ENCODE measurements at places on chromosomes 5 and 9.

DNA sequence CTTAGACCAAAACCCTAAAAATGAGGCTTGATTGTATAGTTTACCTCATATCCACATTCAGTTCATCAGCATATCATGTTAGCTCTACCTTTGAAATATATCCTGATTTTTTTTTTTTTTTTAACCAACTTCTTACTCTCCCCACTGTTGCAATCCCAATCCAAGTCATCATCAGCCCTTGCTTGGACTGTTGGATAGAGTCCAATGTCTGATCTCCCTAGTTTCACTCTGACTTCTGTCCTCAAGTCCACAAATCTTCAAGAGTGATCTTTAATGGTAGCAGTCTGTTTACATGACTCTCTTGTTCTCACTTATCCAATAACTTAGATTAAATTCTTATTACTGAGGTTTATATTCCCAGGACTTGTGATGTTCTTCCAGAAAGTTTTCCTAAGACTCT is 30.8 kb downstream of the NAA35 start:
- DNase-seq = no peak

DNA sequence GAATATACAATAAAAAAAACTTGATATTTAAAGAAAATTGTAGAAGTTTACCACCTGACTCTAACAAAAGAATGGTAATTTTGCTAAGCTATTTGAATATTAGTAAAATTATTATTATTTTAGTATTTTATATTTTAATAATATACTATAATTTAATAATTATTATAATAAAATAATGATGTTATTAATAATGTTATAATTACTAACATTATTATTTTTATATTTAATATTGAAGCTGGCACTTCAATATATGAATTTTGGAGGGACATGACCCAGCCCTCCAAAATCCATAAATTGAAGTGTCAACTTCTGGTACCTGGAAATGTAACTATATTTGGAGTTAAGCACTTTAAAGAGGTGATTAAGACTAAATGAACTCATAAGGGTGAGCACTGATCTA is 486.1 kb upstream of the CDH9 start:
- DNase-seq = no peak

DNA sequence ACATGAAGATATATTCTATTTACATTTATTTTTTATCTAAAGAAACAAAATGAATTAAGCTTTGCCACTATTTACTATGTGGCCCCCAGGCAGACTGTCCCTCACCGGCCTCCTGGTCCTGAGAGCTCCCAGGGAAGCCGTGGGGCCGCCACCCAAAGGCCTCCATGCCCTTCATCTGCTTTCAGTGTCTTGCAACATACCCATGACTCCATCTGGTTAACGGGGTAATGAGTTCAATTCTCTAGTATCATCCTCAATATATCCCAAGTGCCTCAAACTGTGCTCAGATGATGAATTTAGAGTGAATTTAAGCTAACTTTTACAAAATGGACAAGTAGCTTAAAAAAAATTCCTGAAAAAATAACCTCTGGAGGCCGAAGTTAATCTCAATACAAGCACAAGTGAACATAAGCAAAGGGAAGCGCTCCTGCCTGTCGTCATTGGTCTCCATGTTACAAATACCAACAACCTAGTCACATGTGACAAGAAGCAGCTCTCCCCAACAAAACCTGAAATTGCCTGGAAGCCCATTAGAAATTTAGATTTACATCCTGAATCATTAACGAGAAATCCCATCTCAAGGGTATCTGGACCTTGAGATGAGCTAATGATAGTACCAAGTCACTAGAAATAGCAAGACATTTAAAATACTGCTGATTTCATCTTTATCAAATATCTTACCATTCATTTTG is 26.1 kb downstream of the DAP start:
- DNase-seq = no peak

DNA sequence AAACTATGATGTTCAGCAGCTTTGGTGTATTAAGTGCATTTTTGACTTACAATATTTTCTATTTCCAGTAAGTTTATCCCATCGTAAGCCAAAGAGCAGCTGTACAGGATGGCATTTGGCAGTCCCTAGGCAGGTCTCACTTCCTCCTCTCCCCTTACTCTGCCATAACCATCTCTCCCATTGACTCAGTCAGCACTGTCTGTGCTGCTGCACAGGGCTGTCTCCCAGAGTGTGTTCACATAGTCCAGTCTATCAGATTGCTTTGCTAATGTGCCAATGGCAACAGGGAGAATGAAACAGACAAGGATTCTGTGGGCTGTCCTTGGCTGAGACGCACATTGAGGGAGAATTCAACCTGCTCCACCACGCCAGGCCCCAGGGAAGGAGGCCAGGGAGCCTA is 47.0 kb upstream of the CAST start:
- DNase-seq = no peak

DNA sequence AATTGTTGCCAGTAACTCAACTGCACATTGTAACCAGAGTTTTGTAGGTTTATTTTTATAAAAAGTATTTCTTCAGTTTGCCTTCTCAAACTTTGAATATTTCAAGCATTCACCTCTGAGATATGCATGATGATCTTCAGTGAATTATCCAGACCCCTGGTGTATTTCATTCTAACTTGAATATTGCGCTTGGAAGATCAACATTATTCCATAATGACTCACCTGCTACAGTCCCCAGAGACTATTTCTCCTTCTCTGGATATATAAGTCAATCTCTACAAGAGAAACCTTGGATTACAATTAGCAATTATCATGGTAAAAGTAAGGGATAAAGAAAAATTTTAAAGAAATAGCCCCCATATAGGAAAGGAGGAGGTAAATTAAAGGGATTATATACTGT is 1041.0 kb downstream of the TLE1 start:
- no peak for DNase-seq

DNA sequence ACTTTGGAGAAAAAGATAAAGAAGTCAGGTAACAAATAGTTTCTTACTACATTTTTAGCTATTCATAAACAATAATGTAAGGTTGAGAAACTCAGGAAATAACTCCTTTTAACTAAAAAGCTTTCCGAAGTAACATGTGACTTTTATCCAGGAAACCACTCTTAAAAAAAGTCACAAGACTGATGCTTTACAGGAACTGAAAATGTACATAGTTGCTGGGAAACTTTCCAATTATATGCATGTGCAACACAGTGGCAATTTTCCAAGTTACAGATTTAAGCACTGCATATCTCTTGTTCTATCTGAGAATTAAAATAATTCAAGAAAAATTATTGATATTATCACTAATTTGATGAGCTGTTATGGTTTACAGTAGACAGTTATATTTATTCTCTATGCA is 105.2 kb downstream of the CDH10 start:
- no peak for DNase-seq

- no peak for DNase-seq
Measured at GRCh38 chr9:16732546-16732945, 137.9 kb downstream of the BNC2 start.

DNA sequence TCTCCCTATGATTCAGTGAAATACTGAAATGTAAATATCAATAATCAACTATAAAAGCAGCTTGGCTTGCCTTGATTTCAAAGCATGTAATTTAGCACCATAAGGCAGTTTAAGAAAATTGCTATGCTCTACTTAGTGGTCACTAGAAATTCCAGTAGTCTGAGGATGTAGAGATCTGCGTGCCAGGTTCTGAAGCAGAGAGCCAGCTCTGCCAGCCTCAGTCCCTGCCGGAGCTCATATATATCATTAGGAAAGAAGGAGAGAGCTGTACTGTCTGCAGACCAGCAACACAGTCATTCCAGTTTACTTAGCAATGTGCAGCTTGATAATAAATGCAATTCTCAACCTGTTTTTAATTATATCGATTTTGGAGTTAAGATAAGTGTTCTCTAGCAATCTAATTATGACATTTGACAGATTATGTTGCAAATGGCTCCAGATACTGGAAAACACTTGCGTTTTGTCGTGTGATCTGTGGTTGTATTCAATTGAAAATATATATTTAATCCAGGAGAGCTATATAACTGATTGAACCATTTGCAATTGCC is 540.5 kb downstream of the CTNND2 start:
- no peak for DNase-seq

DNA sequence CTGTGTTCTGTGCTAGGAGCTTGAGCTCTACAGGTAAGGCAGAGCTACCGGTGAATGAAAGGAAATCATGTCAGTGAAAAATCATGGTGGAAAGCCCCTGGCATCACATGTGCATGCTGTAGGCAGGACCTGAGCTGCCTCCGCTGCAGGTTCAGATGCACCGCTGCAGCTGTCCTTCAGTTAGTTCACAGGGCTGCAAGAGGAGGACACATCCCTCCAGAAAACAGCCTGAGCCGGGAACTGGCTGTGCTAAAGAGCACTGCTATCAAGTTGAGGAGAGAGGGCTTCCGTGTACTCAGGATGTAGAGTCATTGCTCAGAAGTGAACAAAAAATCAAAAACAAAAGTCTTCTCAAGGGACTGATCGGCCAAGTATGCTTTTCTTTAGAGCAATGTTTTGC is 138.6 kb downstream of the ERCC6L2 start:
- DNase-seq = no peak

DNA sequence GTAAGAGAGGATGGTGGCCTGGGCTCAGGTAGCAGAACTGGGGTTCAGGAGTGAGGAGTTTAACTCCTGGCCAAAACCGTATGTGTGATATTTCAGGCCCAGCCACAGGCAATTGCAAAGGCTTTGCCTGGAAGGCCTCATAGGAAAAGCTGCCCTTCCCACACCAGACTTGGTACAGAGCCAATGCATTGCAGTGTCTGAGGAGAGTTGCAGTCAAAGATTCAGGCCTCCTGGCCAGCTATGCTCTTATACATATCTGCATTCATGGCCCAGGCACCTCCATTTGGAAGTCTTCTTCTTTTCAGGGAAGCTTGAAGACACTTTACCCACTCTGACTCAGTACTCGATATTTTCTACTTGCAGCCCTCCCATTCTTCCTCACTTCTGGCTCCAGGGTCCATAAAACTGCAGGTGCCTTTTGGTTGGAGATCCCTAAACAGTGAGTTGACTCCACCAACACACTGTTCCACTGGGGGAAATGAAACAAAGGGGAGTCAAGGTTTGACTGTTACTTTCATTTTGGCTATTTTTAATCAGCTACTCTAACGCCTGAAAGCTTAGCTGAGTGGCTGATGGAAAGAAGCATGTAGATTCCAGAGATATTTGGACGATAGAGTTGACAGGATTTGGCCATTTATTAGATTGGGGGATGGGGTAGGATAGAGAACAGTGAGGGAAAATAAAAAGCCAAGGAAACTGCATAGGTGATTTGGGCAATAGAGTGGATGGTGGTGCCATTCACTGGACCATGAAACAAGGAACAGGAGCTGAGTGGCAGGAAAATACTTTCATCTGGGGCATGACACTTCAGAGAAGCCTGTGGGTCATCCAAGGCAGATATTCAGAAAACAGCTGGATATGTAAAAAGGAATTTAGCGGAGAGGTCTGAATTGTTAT is 30.6 kb upstream of the IL33 start:
- DNase-seq = peak; percentile 63

GRCh38 chr5:33997331-33997983 is 10.4 kb downstream of the AMACR start:
- DNase-seq = peak; percentile 87

DNA sequence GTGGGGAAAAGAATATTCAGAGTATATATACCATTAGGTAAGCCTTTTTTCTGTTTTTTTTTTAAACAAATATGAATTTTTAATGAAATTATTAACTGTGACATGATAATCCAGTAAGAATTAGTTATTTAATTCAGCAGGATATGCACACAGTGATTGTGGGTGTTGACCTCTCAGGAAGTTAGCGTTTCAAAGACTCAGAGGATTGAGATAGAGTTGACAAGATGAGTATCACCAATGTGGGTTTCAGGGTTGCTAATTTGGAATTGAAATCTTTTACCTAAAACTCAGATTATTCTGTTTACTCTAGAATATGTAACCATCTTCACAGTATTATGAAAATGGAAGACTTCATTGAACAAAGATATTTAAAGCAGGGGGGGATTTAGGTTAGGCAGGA is 56.2 kb downstream of the FOCAD start:
- DNase-seq = no peak

DNA sequence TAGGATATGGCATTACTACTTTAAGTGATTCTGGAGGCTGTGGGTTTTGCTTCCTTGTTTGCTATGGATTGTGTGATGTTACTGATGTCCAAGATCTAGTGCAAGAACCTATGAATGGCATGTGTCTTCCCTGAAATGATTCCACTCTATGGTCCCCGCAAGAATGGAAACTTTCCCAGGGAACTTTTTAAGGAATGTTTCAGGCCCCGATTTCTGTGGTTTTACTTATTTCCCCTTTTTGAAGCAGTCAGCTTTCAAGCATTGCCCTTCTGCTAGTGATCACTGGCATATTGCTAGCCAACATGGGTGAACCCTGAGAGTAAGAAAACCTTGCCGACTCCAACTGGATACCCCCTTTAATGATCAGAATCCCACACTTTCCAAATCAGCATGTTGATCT is 26.6 kb upstream of the CD180 start:
- DNase-seq = no peak

- DNase-seq = no peak
Measured at GRCh38 chr9:125878164-125878631, 131.0 kb downstream of the PBX3 start.

- DNase-seq = no peak
Measured at GRCh38 chr5:6710551-6711318, 2.5 kb upstream of the TENT4A start.

DNA sequence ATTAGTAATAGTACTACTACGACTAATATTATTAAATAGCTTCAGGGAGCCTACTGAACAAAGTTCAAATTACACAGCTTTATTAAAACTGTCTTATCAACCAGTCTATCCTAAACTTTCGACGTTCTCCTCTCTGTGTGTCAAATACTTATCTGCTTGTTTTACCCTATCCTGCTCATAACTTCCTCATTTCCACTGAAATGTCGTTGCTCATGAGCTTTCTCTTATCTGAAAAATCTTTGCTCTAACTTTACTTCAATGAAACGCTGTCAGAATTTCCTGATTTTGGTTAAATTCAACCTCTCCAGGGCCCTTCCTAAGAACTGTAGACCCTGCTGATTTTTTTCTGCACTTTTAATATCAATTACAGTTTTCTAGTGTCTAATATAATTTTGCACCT is 1431.0 kb upstream of the WWC1 start:
- DNase-seq = no peak

DNA sequence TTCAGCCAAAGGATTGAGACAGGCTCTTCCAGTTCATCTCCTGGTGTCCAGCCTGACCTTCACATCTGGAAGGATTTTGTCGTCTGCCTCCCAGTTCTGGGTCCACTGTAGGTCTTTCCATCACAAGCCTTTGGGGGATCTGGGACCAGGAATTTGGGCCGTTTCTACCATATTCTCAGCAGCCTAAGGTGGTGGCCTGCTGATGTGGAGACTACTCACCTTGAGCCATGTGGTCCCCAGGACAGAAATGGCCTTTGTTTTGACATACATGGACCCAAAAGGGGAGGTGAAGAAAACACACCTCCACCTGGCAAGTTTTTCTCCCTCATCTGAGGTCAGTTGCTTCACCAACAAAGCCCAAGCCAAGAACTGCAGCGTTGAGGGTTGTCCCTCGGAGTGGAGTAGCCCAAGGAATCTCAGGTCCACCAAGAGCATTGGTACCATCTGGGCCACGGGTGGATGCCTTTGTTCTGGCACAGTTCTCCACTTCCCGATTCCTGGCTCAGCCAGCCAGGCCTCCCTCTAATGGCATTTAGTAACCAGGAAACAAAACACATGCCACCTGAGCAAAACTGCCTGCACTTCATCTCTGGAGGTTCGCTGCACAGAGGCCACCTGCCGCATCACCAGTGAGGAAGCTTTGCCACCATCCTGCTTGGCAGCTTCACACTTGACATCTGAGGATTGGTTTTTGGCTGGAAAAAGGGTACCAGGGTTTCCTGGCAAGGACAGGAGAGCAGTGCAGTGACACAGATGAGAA is 24.7 kb downstream of the AMBP start:
- DNase-seq = no peak

All from endothelial cell of umbilical vein (primary cell).